ENCODE measurements at places on chromosomes 6 and 20.

- no peak for DNase-seq
These were observed 72.0 kb upstream of the F13A1 start for GRCh38 chr6:6392214-6393068.

GRCh38 chr6:166167258-166167731 is 356 bp downstream of the TBXT start:
- DNase-seq, result no peak

- DNase-seq, result no peak
These were observed 272.9 kb downstream of the PRL start for GRCh38 chr6:22023937-22024336.

GRCh38 chr6:127893541-127893940 is 7.3 kb downstream of the THEMIS start:
- DNase-seq, result no peak

- DNase-seq, result no peak
These were observed 1.7 kb downstream of the SLC22A23 start for GRCh38 chr6:3455147-3455568.

DNA sequence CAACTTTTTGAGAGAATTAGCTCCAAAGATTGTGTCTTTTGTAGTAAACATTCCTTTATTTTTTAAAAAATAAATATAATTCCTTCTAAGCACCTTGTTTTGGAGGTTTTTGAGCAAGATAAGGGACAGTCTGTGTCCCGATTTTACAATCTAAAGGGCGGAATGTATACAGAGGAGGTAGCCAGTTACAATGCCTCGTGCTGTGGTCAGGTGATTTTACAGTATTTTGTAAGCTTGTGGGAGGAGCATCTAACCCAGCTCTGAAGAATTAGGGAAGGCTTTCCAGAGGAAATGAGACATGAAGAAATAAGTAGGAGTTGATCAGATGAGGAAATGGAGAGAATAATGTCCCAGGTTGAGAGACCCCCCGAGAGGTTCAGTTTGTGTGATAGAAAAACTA is 1.3 kb downstream of the HINT3 start:
- DNase-seq, result no peak

- no peak for DNase-seq
These were observed 85.7 kb upstream of the F13A1 start for GRCh38 chr6:6405997-6406714.

Measured in AG04449 (cell line).